ENCODE measurements at places on chromosomes 3 and 15. TPM values are rescaled to one million over a fixed set of nuclear protein-coding genes. Genes with fewer than 3 reads are reported as not detected.

- no peak overlapping the region for H3K4me3 ChIP-seq
- no peaks in the 10 kb centered on the region for H3K36me3 ChIP-seq
- no peak overlapping the region for H3K27ac ChIP-seq
Observed at GRCh38 chr3:11206953-11207352, 52.7 kb downstream of the HRH1 start.

DNA sequence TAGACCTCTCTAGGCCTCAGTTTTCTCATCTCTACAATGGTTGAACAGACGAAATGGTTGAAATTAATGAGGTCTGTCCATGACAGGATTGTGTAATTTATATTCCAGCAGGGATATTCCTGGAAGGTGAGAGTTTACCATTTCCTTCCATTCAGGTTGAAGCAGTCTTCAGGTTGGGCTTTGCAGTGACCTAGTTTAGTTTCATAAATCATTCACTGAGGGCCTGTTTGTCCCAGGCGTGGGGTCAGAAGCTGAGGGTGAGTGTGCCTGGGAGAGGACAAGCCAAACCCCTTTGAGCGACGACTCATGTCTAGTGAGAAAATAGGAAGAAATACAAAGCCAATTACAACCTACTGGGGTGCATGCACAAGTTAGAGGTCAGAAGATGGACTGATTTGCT is 57.2 kb upstream of the CACNA2D3 start:
- 0 out of 2 replicates have a peak, but pooled peaks cover 4% of the 10 kb centered on the region for H3K4me1 ChIP-seq
- H3K27me3 ChIP-seq: no peaks in the 10 kb centered on the region
- DNase-seq: no peak
- no peak overlapping the region for H3K27ac ChIP-seq

DNA sequence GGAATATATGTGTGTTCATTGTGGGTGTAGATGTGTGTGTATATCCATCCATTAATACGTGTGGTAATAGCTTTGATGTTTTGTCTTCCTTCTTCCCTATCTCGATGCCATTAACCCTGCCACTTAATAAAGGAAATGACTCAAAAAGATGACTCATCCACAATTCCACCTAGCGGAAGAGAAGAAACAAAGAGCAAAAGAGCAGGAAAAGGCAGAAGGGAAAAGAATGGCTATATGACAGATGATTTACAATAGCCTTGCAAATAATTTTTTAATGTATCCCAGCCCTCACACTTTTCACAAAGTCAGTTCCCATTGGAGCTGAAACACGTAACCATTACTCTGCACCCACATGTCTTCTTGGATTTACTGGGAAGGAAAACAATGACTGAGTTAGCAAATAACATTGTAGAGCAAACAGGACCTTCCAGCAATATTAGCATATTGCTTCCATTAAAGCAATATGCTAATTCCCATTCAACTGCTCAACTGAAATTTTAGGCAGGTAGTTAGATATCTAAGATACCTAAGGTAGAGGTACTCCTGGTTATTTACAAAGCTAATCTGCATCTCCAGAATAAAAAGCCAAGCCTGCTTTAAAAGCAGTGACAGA is 197.2 kb downstream of the KCNAB1 start:
- no peak for DNase-seq
- H3K27ac ChIP-seq: peak overlapping the region; percentile 79
- no peak overlapping the region for H3K4me3 ChIP-seq
- no peaks in the 10 kb centered on the region for H3K27me3 ChIP-seq

DNA sequence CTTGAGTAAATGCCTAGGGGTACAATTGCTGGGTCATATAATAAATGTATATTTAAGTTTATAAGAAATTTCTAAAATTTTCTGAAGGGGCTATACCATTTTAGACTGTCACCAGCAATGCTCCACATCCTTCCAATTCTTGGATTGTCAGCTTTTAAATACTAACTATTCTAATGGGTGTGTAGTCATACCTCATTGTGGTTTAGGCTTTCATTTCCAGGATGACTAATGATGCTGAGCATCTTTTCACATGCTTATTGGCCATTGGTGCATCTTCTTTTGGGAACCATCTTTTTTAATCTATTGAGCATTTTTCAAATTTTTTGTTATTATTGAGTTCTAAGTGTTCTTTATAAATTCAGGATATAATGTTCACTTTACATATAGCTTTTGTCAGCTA is 52.5 kb upstream of the CORO2B start:
- H3K4me3 ChIP-seq: no peak overlapping the region
- peaks cover 2% of the 10 kb centered on the region for H3K4me1 ChIP-seq
- H3K36me3 ChIP-seq: no peaks in the 10 kb centered on the region

DNA sequence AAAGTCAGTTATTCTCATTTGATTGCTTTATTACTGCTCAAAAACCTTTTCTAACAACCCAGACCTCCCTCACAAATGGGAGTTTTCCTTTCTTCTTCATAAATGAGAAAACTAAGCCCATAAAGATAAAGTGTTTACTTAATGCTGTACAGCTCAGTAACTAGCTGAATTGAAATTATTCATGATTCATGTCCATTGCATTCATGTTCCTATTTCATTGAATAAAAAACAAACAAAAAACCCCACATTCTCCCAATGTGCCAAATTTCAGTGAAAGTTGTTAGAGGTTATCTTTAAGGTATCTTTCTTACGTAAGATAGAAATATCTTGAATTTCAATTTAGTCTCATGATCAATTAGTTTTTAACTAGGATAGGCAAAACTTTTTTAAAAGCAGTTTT is 2.8 kb downstream of the PLSCR2 start:
- no peak overlapping the region for H3K4me3 ChIP-seq
- peaks cover 16% of the 10 kb centered on the region for H3K4me1 ChIP-seq
- no peaks in the 10 kb centered on the region for H3K36me3 ChIP-seq
- DNase-seq: no peak
- H3K27me3 ChIP-seq: no peaks in the 10 kb centered on the region

GRCh38 chr15:85616549-85617110 is 178.1 kb downstream of the KLHL25 start:
- no peaks in the 10 kb centered on the region for H3K4me1 ChIP-seq
- peak overlapping the region; percentile 86 for H3K27ac ChIP-seq
- no peak overlapping the region for H3K4me3 ChIP-seq

- no peak overlapping the region for H3K27ac ChIP-seq
- H3K36me3 ChIP-seq: no peaks in the 10 kb centered on the region
- H3K4me1 ChIP-seq: no peaks in the 10 kb centered on the region
- no peak for DNase-seq
- no peak overlapping the region for H3K4me3 ChIP-seq
Observed at GRCh38 chr3:81349816-81350340, 411.6 kb downstream of the GBE1 start.

DNA sequence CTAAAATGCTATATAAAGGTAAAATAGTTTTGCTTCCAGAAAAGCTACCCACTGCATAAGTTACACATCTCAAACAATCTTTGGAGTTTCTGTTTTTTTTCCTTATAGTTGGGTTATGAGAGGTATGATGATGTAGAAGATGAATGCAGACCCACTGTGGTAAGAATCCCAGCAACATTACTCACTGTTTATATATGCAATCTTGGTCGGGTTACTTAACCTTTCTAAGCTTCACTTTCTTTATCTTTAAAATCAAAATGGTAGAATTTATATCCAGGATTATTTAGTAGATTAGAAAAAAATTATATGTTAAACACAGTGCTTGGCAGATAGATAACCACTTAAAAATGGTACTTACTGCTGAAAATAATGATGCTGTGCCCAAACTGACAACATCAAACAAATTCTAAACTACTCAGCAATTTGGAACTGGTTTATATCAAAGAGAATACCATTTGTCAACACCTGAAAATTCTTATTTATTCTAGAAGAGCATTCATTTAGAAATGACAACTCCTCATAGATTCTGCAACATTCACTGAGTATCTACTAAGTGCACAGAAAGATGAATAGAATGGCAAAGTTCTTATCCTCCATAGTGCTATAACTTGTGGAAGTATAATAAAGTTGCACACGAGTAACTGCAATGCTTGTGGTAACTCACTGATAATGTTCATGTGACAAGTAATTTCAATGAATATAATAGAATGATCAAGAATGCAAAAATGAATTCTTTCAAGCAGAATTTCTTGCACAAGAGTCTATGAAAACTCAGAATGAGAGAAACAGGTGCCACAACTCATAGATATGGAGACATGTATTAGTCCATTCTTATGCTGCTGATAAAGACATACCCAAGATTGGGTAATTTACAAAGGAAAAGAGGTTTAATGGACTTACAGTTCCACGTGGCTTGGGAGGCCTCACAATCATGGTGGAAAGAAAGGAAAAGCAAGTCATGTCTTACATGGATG is 129.0 kb upstream of the SLC7A14 start:
- no peak overlapping the region for H3K27ac ChIP-seq
- no peak overlapping the region for H3K4me3 ChIP-seq
- no peaks in the 10 kb centered on the region for H3K4me1 ChIP-seq
- H3K27me3 ChIP-seq: peaks cover 2% of the 10 kb centered on the region

- H3K36me3 ChIP-seq: no peaks in the 10 kb centered on the region
- H3K4me1 ChIP-seq: no peaks in the 10 kb centered on the region
- no peak overlapping the region for H3K4me3 ChIP-seq
- H3K27me3 ChIP-seq: no peaks in the 10 kb centered on the region
Observed at GRCh38 chr15:39298271-39298962, 282.5 kb upstream of the THBS1 start.

- H3K4me3 ChIP-seq: no peak overlapping the region
- H3K4me1 ChIP-seq: 0 out of 2 replicates have a peak, but pooled peaks cover 4% of the 10 kb centered on the region
- H3K36me3 ChIP-seq: peaks cover 25% of the 10 kb centered on the region
- no peaks in the 10 kb centered on the region for H3K27me3 ChIP-seq
- no peak for DNase-seq
Observed at GRCh38 chr15:67680641-67681040, 138.1 kb downstream of the MAP2K5 start.

GRCh38 chr3:32751377-32751776 is 66.4 kb downstream of the CNOT10 start:
- DNase-seq: no peak
- H3K4me1 ChIP-seq: peaks cover 8% of the 10 kb centered on the region
- peaks cover 18% of the 10 kb centered on the region for H3K36me3 ChIP-seq
- H3K4me3 ChIP-seq: no peak overlapping the region
- 0 out of 2 replicates have a peak overlapping the region, but pooled peaks have one; percentile 42 for H3K27ac ChIP-seq
- no peaks in the 10 kb centered on the region for H3K27me3 ChIP-seq

- no peak for DNase-seq
- H3K36me3 ChIP-seq: no peaks in the 10 kb centered on the region
- H3K4me1 ChIP-seq: peaks cover 6% of the 10 kb centered on the region
- H3K27me3 ChIP-seq: no peaks in the 10 kb centered on the region
Observed at GRCh38 chr3:195820901-195821300, 9.2 kb upstream of the MUC4 start.

DNA sequence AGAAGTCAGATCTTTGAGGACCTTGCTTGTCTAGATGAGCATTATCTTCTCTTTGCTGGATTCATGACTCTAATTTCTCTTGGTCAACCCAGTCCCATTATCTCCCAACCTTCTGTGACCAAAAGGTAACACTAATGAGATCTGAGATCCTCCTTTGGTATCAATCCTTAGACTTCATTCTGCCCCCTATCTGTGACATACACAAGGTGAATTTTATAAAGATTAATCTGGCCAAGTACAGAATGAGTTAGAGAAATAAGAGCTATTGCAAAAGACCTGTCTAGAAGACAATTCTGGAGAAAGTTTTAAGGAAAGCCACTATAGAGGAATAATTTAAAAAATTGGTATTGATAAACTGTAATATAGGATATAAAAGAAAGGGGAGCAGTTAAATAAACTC is 113.8 kb upstream of the KCNMB2 start:
- no peak for DNase-seq
- no peaks in the 10 kb centered on the region for H3K27me3 ChIP-seq
- H3K27ac ChIP-seq: no peak overlapping the region
- H3K4me1 ChIP-seq: no peaks in the 10 kb centered on the region

DNA sequence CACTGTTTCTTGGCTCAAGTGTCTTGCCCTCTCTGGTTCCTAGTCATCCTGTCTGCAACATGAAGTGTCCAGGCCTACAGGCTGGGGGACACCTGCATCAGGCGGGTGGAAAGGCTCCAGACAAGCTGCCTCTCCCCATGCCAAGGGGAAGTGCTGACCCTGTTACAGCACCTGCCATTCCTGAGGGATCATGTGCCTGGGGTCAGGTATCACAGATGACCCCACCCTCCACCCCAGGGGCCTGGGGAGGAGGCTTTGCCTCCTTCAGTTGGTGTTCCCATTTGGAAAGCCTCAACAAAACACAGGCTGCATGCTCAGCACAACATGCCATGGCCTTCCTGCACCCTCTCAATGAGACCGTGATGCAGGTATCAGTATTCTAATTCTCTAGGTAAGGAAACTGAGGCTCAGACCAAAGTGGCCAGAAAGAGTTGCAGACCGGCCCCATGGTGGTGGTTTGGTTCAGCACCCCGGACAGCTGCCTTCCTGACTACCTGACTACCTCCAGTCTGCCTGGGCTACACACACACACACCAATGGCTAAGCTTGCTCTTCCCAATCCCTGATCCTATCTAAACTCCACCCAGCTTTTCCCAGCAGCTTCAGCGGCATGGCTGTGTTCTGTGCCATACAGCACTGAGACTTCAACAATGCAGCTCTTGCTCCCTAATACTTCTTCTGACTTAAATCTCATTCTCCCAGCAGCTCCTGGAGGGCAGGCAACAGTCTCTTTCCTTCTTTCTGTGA is 69.7 kb upstream of the LINGO1 start:
- no peaks in the 10 kb centered on the region for H3K27me3 ChIP-seq
- peaks cover 5% of the 10 kb centered on the region for H3K4me1 ChIP-seq
- no peaks in the 10 kb centered on the region for H3K36me3 ChIP-seq
- H3K4me3 ChIP-seq: no peak overlapping the region
- DNase-seq: peak; percentile 80
- no peak overlapping the region for H3K27ac ChIP-seq

DNA sequence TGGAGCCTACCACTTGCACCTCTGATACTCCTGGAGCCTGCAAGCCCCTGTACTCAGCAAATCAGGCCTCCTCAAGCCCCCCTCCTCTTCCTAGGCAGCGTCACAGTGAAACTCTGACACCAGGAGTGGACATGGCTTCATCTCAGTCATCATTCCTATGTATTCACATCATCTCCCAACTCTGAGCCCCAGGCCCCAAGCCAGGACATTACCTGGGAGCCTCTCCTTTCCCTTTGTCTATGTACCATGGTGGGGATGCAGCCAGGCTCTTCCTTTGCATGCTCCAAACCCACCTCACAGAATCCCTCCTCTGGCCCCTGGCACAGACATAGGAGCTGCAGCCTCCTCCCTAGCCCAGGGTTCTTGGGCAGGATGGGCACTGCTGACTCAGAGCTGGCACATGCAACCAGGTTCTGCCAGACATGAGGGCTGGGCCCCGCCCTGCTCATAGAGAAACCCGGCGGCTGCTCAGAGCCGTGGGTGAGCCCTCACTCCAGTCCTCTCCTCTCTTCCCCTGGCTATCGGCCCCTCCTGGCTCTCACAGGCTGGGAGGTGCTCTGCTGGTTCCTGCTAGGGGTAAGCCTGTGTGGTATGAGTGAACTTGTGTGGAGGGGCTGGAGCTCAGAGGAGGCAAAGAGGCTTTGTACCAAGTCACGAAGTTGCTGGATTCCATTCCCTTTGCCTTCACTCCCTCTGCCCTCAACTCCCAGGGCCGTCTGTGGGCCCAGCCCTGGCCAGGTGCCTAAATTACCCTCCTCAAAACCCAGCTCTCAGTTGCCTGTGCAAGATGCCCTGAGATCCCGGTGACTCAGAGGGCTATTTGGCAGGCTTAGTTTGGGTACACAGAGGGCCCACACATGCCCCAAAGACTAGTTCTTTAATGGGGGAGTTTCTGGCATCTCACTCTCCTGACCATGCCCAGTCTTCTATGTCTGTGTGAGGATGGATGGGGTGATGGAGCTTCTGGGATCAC is 1.9 kb upstream of the PLCD1 start:
- peaks cover 6% of the 10 kb centered on the region for H3K4me1 ChIP-seq
- DNase-seq: no peak
- H3K4me3 ChIP-seq: peak overlapping the region; percentile 31
- H3K27ac ChIP-seq: no peak overlapping the region

Gene AP3B2
- 17.7 TPM for total RNA-seq

Gene PFKFB4
- total RNA-seq: 18.0 TPM

Gene TRH
- total RNA-seq: 0.16 TPM

Gene SCN5A
- total RNA-seq: 11.8 TPM

Gene PLAAT1
- 3.9 TPM for total RNA-seq

Gene FNDC3B
- total RNA-seq: 44.5 TPM

Gene ADCY5
- 26.8 TPM for total RNA-seq
